ENCODE measurements at places on chromosomes 5 and 9.

DNA sequence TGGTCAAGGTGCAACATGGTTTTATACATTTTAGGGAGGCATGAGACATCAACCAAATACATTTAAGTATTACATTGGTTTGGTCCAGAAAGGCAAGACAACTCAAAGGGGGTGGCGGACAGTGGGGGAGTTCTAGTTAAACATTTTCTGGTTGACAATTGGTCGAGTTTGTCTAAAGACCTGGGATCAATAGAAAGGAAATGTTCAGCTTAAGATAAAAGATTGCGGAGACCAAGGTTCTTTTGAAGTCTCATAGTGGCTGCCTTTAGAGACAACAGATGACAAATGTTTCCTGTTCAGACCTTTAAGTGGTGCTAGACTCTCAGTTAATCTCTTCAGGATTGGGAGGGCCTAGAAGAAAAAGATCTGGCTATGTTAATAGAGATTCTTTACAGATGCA lies 47.7 kb upstream of the TTC39B start:
- DNase-seq: no peak

GRCh38 chr5:66013906-66014305 lies 87.5 kb downstream of the ERBIN start:
- no peak for DNase-seq

DNA sequence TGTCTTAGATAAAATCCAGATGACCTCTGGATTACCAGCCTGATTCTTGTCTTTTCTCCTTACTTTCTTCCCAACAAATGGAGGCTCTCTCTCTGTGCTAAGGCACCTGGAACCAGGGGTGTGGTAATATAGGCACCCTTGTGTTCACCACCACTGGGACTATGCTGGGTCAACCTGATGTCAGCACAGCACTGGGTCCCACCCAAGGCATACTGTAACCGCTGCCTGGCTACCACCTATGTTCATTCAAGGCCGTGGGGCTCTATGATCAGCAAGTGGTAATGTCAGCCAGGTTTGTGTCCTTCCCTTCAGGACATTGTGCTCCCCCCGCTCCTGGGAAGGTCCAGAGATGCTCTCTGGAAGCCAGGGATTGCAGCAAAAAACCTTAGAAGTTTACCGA lies 283.6 kb downstream of the TMEM232 start:
- DNase-seq: no peak

GRCh38 chr5:67038817-67039603 lies 157.6 kb downstream of the CD180 start:
- no peak for DNase-seq

- no peak for DNase-seq
Measured at GRCh38 chr9:127721391-127721821, 5.5 kb downstream of the TTC16 start.

- no peak for DNase-seq
Measured at GRCh38 chr9:33315371-33315770, 25.1 kb downstream of the NFX1 start.

- no peak for DNase-seq
Measured at GRCh38 chr5:168179192-168179593, 112.3 kb upstream of the WWC1 start.

- DNase-seq: no peak
Measured at GRCh38 chr5:65695162-65695755, 26.6 kb downstream of the SGTB start.

DNA sequence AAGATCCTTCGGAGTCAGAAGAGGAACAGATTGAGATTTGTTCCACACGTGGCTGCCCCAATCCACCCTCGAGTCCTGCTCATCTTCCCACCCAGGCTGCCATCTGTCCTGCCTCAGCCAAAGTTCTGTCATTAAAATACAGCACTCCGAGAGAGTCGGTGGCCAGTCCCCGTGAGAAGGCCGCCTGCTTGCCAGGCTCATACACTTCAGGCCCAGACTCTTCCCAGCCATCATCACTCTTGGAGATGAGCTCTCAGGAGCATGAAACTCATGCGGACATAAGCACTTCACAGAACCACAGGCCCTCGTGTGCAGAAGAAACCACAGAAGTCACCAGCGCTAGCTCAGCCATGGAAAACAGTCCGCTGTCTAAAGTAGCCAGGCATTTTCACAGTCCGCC lies 85.9 kb downstream of the GOLPH3 start:
- DNase-seq: no peak

DNA sequence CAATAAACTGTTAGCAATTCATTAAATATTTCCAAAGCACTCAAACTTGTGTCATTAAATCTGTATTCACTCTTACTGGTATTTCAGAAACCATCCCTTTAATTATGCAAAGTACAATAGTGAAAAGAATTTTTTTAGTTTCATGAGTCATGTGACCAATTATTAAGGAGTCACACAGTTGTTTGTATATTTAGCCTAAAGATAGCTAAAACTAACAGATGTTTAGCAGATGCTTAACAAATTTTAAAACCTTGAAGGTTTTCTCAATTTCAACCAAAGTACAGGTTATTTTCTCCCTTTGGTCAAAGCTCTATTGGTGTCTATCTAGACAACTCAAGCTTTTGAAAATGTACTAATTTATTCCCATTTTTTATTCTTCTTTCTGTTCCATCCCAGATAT lies 44.1 kb downstream of the PJA2 start:
- DNase-seq: no peak

DNA sequence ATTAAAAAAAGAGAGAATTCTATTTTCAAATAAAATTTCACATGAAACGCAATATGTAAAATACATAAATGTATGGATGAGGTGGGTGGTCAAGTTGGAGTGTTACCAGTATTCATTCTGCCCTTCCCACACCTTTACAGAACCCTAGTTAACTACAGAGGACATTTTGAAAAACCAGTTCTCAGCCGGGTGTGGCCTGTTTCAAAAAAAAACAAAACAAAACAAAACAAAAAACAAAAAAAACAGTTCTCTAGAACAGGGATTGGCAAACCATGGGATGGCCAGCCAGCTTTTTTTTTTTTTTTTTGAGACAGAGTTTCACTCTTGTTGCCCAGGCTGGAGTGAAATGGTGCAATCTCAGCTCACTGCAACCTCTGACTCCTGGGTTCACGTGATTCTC lies 28.4 kb upstream of the HK3 start:
- DNase-seq: no peak

GRCh38 chr9:119370816-119371215 lies 1.6 kb upstream of the BRINP1 start:
- DNase-seq: no peak

GRCh38 chr5:30438785-30439184 lies 754.7 kb upstream of the CDH6 start:
- no peak for DNase-seq

- DNase-seq: no peak
Measured at GRCh38 chr5:116361171-116361967, 213.3 kb downstream of the SEMA6A start.

DNA sequence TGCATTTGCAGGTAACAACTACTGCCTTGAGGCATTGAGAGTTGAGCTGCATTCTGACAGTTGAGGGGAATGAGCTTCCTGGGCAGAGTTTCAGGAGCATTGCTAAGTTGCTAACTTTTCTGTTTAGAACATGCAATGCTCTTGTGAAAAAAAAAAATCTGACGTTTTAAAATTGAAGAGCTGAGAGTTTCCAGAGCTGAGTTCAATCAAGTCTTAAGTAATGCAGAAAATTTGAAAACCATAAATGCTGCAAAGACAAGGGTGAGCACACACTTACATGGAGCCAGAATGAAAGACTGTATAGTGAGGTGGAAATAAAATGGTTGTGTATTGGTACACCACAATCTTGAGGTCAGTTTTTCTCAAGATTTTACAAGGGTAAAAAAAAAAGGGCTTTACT lies 166.0 kb downstream of the GABRB2 start:
- no peak for DNase-seq

DNA sequence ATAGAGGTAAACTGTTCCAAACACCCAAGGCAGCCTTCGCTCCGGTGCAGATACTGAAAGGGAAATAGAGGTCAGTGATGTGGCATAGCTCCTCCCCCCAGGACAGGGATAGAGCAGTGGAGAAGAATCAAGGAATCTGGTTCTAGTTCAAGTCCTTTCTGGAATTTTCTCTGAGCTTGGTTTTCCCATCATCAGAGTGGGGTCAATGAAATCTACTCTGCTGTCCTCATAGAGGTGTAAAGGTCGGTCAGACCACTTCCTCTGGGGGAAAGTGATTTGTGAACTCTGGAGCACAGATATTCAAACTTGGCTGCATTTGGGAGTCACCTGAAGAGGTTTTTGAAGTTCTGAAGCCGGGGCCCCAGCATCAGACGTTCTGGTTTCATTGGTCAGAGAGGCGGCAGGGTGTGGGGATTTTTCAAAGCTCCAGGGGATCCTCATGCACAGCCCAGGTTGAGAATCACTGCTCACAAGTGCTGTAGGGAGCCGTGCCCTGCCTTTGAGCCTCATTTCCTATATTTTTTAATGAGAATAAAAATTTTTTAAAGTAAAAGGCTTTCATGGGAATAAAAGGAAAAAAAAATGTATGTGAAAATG lies 105.7 kb upstream of the RAD23B start:
- DNase-seq: no peak

DNA sequence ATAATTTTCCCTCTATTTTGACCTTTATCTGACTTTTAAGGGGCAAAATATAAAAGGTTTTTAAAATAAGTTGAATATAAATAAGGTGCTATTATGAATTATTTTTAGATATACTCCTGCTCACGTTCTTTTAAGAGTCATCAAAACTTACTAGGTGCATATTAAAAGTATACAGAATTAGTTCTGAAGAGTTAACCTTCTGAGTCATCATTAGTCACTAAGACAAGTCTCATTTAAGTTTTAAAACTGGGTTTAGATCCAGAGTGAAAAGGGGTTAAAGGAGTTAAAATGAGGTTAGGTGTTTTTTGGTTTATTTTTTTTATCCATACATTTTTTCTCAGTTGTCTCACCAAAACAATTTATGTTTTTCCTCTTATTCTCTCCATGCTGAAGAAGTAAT lies 41.7 kb downstream of the SMIM15 start:
- DNase-seq: no peak

DNA sequence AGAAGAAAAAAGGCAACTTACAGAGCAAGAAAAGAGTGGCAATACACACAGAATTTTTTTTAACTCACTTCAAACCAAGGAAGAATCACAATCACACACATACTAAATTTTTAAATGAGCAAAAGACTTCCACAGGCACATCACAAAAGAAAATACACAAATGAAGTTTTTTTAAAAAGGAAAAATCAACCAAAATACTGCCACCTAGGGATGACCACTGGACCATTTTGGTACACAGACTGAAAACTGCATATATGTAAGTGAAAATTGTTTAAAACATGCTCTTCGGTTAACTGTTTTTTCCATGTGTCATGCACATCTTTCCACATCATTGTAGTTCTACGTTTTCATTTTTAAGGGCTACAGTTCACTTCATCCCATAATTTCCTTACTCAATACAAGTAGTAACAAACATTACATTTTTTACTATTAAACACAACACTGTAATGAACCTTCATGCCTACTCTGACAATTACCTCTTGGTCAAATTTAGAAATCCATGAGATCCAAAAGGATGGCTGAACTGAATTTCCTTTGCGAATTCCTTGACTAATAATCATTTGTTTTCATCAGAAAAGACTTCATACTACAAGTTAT lies 79.0 kb downstream of the FBXW11 start:
- DNase-seq: no peak

DNA sequence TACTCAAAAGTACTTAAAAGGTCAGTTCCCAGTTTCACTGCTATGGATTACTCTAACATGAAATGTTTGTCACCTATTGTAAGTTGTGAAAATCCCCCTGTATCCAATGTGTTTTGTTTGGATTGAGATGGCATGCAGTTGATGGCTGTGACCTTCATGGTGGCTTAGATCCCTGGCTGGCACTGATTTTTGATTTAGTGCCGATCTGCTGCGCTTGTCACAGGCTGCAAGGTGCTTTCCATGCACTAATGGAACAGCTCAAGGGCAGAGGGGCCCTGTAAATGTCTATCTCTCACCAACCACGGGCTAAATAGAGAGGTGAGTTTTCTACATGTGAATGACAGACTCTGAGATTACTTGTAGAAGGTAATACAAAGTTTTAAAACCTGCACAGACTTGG lies 69.8 kb upstream of the WDR41 start:
- DNase-seq: no peak

GRCh38 chr5:60382716-60383115 lies 317.2 kb downstream of the DEPDC1B start:
- DNase-seq: no peak

- no peak for DNase-seq
Measured at GRCh38 chr9:112380825-112381221, 915 bp downstream of the HSDL2 start.

- no peak for DNase-seq
Measured at GRCh38 chr9:38094165-38094564, 25.1 kb upstream of the SHB start.

DNA sequence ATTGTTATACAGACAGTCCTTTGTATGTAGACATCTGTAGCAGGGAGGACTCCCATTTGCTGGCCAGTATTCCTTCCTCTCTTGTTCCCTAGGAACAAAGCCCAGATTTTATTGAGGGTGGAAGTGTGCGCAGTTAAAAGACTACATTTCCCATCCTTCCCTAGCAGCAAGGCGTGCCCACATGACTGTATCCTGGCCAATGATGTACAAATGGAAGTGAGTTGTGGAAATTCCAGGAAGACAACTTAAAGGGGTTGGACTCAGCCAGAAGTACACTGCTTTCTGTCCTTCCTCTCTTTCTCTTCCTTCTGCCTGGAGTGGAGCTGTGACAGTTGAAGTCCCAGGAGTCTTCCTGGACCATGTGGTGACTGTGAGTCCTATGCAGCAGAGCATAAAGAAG lies 89.0 kb downstream of the HRH2 start:
- no peak for DNase-seq

GRCh38 chr9:75715360-75715759 lies 175.1 kb upstream of the PCSK5 start:
- DNase-seq: no peak

DNA sequence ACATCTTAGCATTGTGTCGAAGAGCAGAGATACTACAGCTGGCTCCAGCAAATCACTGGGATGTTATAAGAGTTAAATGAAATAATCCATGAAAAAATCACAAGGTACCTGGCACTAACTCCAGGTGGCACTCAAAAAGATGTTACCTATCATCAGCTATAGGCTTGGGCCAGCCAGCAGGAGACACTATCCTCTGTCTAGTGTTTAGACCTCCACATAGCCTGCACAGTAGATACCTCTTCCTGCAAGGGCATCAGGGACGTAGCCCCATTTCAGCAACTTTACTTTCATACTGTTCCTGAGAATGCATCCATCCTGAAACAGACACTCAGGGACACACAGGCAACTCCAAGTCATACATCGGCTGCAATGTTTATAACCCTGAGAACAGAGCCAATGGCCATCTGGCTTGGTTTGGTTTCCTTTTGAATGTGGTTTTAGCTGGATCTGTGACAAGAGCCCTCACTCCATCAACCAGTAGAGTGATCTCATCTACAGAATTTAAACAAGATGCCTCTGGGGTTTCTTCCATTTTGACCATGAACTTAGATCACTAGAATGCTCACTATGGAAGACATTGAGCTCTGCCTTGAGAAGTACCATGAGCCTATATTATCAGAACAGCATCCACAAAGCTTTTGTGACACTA lies 69.9 kb downstream of the TLE1 start:
- no peak for DNase-seq
